Activated T-helper 17 cell treated with anti-CD3 and anti-CD28 coated beads, Interleukin-2, amount 50 U/mL, for 72 hours (primary cell): ENCODE measurements at places on chromosomes 4 and X. TPM values are rescaled to one million over a fixed set of nuclear protein-coding genes. Genes with fewer than 3 reads are reported as not detected.

The EXOC1L gene
- total RNA-seq: not detected

The SPARCL1 gene
- total RNA-seq: not detected

The CT55 gene
- not detected for total RNA-seq

The CA5B gene
- 14.5 TPM for total RNA-seq

The ADH7 gene
- not detected for total RNA-seq

The NKX6-1 gene
- not detected for total RNA-seq

The BBS7 gene
- 12.1 TPM for total RNA-seq

The MAP3K15 gene
- total RNA-seq: 7.1 TPM

The ZFP92 gene
- 2.0 TPM for total RNA-seq

The DNAAF6 gene
- not detected for total RNA-seq

The GLRA3 gene
- total RNA-seq: not detected
